ENCODE measurements at places on chromosomes 4 and X.

DNA sequence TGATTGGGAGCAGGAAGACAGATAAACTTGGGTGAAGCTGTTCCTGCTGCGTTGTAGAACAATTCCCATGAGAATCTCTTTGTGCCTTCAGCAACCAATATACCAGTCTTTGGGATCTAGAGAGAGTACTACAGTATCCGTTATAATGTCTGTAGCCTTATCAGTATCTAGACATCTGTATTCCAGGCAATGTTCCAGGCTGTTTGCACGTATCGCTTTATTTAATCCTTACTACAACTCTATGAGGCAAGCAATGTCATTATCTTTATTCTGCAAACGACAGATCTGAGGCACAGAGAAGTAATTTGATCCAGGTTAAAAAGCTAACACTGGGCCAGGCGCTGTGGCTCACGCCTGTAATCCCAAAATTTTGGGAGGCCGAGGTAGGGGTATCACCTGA is 251.6 kb downstream of the ARHGAP24 start:
- no peak for DNase-seq

DNA sequence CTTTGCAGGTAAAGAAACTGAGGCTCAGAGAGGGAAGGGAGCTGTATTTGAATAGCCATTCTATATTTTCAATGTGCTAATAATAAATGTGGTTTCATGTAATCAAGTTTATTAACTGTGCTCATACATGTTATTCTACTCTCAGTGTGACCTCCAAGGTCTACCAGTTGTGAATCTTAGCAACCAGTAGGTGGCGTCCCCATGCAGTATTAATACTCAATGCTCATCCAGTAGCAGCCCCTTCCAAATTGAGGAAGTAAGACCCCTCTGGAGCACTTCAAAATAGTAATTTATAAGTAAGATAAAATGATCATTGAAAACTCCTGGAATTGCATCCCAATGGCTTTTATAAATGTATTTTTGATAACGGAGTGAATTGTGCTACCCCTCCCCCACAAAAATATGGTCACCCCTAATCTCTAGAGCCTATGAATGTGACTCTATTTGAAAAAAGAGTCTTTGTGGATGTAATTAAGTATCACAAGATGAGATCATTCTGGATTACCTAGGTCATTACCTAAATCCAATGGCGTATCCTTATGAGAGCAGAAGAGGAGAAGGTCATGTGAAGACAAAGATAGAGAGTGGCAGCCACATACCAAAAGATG is 20.4 kb upstream of the SEPSECS start:
- peak; percentile 50 for DNase-seq

GRCh38 chrX:154375156-154375504 is 696 bp upstream of the FLNA start:
- DNase-seq = no peak

DNA sequence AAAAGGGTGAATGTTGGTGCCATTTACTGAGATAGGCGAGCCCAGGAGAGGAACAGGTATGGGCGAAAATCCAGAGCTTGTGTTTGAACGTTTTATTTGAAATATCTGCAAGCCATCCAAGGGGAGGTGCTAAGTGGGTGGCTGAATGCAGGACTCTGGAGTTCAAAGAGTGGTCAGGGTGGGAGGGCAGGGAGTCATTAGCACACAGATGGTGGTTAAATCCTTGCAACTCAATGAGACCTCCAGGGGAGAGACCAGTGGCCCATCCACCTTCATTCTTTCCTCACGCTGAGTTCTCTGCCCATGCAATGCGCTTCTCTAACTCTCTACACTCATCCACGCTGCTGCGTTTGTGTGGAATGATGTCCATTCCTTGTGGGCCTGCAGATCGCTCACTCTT is 101.1 kb downstream of the VCX3B start:
- no peak for DNase-seq

DNA sequence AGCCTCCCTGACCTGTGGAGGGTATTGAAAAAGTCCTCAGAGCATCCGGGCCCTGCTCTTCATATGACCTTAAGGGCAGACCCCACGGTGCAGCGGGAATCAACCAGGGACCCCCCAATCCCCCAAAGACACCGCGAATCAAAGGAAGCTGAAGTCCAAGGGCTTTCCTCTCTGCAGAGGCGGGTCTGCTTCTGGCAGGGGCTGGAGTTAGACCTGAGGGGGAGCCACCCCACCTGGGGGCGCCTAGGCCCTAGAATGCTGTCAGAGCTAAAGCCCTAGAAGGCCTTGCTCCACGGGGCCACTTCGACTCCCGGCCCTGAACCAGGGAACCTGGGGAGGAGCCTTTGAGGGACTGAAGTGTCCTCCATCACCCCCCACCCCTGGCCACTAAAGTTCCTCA is 2.8 kb upstream of the HAUS7 start:
- no peak for DNase-seq

DNA sequence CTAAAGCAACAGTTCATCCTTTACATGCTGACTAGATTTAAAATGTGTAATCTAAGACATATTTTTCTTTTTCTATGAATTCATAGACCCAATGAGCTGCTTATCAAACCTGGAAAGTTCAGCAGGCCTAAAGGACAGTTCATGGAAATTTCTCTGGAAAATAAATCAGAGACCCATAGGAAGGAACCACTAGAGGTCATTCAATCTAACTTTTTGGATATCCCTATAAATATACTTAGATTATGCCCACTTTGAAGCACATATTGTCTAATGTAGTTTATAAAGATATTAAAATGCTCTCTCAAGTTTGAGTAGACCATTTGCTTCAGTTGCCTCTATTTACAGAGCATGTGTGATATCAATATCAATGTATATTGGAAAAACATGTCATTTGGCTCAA is 473.0 kb downstream of the FAT4 start:
- DNase-seq = peak; percentile 1

DNA sequence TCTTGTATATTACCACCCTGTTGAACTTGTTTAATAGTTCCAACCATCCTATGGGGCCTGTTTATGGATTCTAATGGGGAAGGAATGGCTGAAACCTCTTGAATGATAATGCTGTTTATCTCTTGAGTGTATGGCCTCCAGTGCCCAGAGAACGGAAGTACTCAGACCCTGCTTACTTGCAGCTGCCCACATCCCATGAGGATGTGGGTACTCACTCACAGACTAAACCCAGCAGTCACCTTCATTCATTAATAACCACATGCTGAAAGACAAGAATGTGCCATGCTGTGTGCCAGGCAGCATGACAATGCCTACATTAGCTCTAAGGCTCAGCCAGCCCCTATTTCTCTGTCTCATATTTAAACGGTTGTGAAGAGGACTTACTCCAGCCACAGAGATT is 5.9 kb upstream of the ARMCX5 start:
- DNase-seq = no peak

DNA sequence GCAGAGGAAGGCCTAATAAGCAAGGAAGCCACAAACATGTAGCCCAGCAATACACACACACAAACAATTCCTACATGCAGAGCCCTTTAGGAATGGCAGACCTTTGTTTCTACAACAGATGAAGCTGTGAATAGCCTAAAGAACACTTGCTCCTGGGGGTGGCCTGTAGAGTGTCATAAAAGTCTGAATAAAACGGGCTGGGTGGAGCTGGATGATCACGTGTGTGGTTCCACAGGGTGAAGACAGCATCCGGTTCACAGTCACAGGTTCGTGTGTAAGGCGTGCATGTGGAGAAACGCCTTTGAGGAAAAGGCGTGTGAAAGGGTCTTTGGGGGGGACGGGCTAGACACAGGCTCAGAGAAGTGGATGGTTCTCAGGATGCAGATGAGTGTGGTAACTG is 156.1 kb downstream of the AFAP1 start:
- DNase-seq = no peak

DNA sequence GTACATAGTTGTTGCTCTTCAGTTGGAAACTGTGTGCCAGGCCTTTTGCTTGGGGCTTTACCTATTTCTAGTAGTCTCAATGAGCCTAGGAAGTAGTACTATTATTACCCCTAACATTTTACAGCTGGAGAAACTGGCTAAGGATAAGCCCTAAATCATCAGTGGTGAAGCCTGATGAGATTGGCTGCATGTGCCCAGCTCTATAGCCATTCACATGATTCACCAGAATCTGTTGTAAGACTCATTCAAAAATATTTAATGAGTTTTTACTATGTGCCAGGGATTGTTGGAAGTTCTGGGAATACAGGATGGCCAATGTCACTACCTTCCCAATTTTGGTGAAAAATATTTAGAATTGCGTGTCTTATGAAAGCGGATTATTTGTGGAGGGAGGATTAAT is 2.8 kb downstream of the KIT start:
- peak; percentile 78 for DNase-seq

DNA sequence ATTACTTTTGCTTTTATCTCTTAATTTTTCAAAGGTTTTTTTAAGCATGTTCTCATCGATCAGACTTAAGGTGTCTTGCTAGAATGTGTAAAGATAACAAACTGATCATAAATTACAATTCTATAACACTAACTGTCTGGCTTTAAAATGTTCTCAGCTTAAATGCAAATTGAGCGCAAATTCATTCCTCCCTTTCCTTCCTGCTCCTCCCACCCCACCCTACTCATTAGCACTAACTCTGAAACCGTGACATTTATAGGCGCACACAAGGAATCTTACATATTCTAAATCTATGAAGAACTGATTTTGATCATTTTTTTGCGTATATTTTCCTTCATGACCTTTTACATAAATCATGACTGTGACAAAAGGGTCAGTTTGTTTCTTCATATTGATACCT is 590.0 kb upstream of the DIAPH2 start:
- DNase-seq = no peak

DNA sequence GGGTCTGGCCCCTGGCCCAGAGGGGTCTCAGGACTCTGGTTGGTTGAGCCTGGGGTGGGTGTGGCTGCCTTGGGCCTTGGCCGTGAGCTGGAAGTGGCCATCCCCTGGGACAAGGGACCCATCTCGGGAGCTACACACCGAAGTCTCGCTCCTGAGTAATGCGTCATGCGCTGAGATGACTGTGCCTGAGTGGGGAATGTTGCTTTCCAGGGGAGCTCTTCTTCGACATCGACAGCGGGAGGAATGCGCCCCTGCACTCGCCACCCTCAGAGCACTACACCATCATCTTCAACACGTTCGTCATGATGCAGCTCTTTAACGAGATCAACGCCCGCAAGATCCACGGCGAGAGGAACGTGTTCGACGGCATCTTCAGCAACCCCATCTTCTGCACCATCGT is 38.5 kb downstream of the CCNQ start:
- no peak for DNase-seq

- DNase-seq = no peak
These were observed 55.6 kb upstream of the SPP1 start for GRCh38 chr4:87919941-87920340.

- no peak for DNase-seq
These were observed 723.6 kb downstream of the TRAM1L1 start for GRCh38 chr4:116361790-116362189.

GRCh38 chrX:11040996-11041395 is 70.1 kb upstream of the HCCS start:
- DNase-seq = peak; percentile 32

DNA sequence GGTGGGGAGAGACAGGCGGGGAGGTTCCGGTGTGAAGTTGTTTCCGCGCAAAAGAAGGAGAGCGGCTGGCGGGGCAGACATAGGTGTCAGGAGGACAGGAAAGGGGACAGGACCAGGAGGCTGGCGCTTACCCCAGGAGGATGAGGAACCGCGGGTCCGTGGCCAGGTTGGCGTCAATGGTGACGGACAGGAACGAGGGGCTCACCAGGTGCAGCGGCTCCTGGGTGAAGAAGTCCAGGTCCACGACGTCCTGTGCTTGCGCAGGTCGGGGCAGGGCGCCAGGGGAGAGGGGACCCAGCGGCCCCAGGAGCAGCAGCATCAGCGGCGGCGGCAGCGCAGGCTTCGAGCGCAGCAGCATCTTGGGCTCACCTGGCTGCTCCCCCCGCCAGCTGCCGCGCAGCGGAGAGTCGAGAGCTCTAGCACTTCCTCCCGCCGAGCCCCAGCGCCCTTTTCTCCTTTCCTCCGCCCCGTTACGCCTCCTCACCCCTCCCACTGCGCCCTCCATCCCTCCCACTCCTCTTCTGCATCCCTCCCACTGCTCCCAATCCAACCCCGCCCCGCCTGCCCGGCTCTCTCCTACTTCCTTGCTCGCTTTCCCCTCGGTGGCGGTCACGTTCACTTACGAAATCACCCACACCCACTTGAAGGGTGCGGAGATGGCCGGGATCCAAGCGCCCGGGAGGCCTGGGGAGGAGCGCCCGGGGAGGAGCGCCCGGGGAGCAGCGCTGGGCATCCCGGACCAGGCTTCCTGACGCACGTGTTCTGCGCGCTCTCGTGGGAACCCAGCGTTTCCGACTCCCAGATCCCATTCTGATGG is at the start of gene HPSE:
TSS of gene HPSE (minus strand) at position 424 of the 817 bp plus-strand sequence. CDS start at position 358, 66 bp downstream.
- DNase-seq = peak; percentile 50

GRCh38 chr4:181504924-181505323 is 738.3 kb upstream of the TENM3 start:
- DNase-seq = no peak

- peak; percentile 34 for DNase-seq
These were observed 300.3 kb upstream of the IGFBP7 start for GRCh38 chr4:57410331-57411052.

DNA sequence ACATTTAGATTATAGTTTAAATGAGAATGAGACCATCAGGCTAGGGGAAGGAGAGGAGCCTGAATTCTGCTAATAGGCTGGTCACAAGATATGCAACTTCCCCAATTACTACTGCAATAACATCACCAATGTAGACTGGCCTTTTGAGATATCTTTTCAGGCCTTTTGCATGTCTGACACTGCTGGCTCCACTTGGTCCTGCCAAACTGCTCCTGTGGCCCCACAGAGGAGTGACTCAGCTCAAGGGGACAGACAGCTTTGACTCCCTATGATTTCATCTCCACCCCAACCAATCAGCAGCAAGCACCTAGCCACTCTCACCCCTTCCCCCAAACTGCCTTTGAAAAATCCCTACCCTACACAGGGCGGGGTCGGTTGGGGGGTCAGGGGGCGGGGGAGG is 22.8 kb downstream of the GPRIN3 start:
- DNase-seq = no peak

GRCh38 chr4:10732235-10732913 is 47.8 kb upstream of the CLNK start:
- no peak for DNase-seq

- no peak for DNase-seq
These were observed 263.3 kb upstream of the CLNK start for GRCh38 chr4:10947898-10948297.
